GM23338 (cell line): ENCODE measurements at places on chromosomes 3 and 15. TPM values are rescaled to one million over a fixed set of nuclear protein-coding genes. Genes with fewer than 3 reads are reported as not detected.

DNA sequence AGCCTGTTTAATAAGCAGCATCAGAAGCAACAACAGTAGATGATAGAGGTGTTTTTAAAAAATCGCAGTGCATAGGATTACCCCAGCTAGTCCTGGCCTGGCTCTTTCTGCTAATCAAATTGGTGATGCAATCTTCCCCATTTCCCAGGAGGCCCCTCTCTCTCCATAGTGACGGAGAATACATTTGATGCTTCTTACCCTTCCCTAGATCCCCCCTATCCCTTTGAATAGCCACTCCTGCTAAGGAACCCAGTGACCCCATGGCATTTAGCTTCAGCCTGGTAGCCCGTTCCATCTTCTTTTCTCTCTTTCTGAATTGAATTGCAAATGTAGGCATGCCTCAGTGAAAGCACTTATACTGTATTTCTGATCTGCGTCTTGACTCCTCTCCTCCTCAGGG lies 223.6 kb upstream of the GAP43 start:
- peak; percentile 47 for DNase-seq

DNA sequence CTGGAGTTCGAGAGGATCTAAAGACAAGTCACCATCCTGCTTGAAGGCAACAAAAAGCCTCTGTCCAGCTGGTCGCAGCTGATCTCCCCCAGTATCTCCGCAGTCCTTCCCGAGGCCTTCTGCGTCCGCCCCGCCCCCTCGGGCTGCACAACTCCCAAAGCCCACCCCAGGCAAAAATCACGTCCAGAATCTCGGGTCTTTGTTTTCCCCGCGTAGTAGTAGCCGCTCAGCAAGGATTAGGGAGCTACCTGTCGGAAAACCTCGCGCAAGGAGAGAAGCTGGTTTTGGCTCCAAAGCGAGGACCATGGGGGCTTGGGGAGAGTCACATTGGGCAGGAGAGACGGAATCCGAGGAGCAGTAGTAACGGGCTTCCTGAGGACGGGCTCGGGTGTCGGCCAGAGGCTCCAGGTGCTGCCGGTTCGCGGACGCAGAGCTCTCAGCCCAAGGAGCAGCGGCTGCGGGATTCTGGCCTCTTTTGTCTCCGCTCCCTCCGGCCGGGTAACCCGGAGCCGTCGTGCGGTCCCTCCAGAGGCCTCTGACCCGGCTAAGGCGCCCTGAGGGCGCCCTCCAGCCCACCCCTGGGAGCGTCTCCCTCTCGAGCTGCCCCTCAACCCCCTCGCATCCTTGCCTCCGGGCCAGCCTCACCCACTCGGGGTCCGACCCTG lies 401 bp downstream of the ZSCAN29 start:
- peak; percentile 66 for DNase-seq

Gene HIGD2B
- total RNA-seq, result not detected in 2 replicates

- peak; percentile 94 for DNase-seq
Observed at GRCh38 chr3:46909535-46910161, 32.1 kb downstream of the PTH1R start.

GRCh38 chr3:168072323-168072650 lies 23.4 kb downstream of the GOLIM4 start:
- no peak for DNase-seq

Gene RLBP1
- total RNA-seq, result not detected in 2 replicates

- no peak for DNase-seq
Observed at GRCh38 chr3:183958775-183959174, 58.9 kb downstream of the ABCC5 start.

- DNase-seq, result no peak
Observed at GRCh38 chr3:29870136-29870535, 589.3 kb downstream of the RBMS3 start.

- no peak for DNase-seq
Observed at GRCh38 chr15:35054380-35054779, 30.7 kb downstream of the NANOGP8 start.

Gene SLC6A1
- 0.16 and 0.28 TPM in 2 replicates for total RNA-seq

Gene CCDC14
- total RNA-seq, result 89.2 and 113 TPM in 2 replicates

GRCh38 chr3:132803889-132804288 lies 81.7 kb upstream of the NPHP3 start:
- DNase-seq, result peak; percentile 52

DNA sequence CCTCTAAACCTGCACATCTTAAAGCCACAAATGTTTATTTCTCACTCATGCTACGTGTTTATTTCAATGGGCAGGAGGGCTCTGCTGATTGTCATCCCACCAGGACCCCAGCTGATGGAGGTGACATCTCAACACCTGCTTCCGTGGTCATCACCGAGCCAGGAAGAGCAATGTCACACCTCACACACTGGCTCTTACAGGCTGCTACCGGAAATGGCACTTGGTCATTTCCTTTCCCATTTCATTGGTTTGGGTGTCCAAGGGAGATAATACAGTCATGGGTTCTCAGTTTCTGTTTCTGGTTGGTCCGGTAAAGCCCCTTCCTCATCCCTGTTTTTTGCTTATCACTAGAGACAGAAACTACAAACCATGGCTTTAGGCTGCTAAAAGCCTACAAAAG lies 41.9 kb downstream of the ABHD2 start:
- DNase-seq, result no peak

- DNase-seq, result no peak
Observed at GRCh38 chr15:68424754-68425390, 7.1 kb downstream of the ITGA11 start.

DNA sequence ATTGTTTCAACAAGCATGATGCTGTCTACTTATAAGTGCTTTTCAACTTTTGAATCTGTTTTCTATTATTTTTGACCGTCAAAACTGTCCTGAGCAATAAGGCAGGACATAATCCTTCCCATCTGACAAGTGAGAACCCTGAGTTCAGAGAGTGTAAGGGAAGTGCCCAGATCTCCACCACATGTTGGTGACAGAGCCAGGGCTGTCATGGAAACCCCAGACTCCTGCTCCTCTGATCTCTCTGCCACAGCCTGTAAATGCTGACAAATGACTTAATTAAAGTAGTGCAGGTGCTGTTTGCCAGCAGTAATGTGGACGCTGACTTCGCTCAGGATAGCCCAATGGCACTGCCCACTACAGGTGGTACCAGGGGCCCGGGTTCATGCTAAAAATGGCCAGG lies 40.3 kb downstream of the SPSB4 start:
- DNase-seq, result no peak

Gene OSTN
- not detected in 2 replicates for total RNA-seq

DNA sequence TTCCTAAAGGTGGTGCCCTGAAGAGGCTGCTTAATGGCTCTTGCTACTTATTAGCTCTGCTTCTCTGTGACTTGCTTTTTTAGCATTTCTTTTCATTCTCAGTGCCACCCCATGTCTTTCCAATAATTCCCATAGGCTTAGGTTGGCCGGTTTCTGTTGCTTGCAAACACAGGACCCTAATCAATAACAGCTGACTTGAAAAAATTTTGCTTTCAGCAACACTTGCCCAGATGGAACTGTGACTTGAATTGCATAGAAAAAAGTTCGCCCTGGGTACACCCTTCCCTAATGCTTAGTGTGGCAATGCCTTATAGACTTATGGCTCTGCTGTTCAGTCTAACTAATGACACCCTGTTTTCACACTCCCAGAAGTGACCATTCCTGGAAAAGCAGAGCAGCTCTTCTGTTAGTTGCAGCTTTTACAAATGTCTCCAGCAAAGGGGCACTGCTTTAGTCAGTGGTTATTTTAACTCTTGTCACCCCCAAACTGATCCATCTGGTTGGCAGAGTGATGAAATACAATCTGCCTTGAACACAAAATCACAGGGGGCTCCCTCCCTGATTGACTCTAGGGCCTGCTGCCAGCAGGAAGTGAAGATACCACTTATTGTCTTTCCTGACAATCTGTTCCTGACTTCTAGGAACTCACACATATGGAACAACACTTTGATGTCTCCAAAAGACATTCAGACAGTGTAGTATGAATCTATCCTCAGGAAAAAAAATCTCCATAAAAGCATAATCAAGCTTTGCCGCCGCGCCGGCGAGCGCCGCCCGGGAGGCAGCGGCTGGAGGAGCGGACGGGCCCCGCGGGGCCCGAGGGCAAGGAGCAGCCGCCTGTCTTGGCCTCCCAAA lies 9.7 kb upstream of the SLMAP start:
- no peak for DNase-seq

GRCh38 chr15:78614021-78614420 lies 6.8 kb downstream of the CHRNA3 start:
- no peak for DNase-seq

Gene ZNF620
- 13.6 and 18.0 TPM in 2 replicates for total RNA-seq

GRCh38 chr15:66938114-66938830 lies 127.1 kb upstream of the SMAD3 start:
- peak; percentile 20 for DNase-seq

GRCh38 chr3:2851835-2852234 lies 258.3 kb downstream of the IL5RA start:
- no peak for DNase-seq

DNA sequence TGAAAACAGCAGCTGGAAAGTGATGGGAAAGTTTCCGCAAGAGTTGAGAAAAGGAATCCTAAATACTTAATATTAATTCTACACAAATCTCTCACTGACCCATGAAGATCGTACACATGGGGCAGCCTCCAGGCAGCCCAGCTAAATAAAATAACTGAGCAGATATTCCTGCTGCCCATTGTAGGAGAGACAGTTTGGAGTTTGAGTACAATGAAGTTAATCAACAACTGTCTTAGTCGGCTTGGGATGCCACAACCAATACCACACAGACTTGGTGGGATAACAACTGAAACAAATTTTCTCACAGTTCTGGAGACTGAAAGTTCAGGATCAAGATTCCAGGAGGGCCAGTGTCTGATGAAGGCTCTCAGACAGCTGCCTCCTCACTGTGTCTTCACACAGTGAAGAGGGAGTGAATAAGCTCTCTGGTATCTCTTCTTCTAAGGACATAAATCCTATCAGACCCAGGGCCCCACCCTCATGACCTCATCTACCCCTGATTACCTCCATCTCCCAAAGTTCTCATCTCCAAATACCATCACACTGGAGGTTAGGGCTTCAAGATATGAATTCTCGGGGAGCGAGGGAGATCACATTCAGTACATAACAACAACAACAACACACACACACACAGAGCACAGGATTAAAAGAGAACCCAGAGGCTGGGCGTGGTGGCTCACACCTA lies 9.7 kb downstream of the TRPM7 start:
- no peak for DNase-seq

Gene HPS3
- total RNA-seq, result 61.9 and 66.8 TPM in 2 replicates

DNA sequence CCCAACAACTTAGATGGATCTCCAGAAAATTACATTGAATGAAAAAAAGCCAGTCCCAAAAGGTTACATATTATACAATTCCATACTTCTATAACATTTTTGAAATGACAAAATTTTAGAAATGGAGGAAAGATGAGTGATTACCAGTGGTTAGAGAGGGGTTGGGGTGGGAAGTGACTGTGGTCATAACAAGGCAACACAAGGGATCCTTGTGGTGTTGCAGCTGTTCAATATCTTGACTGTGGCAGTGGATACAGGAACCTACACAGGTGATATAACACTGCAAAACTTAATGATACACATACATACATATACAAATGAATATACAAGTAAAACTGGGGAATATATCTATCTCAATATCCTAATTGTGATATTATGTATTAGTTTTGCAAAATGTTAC lies 9.6 kb downstream of the GOLGB1 start:
- no peak for DNase-seq

- DNase-seq, result no peak
Observed at GRCh38 chr3:46677411-46677726, 16.1 kb downstream of the ALS2CL start.

Gene IQCF5
- total RNA-seq, result not detected in 2 replicates

DNA sequence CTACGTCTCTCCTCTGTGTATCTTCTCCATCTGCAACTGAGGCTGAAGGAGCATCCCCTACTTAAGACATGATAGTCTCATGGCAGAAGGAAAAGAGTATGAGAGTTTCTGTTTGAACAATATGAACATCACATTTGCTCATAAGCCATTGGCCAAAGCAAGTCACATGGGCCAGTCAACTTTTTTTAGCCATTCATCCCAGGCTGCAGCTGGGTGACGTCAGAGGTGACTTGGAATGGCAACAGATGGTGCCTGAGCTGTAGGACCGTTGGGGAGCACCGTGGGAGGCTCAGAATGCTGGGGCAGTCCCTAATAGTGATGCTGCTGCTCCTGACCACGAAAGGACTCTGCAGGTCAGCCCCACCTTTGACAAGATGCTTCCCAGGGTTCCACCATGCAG lies 58.7 kb downstream of the CRTC3 start:
- no peak for DNase-seq

- no peak for DNase-seq
Observed at GRCh38 chr15:66570842-66571478, 5.2 kb upstream of the LCTL start.

GRCh38 chr15:87739081-87739480 lies 517.5 kb downstream of the NTRK3 start:
- no peak for DNase-seq

Gene GHSR
- total RNA-seq, result not detected in 2 replicates

Gene STRIT1
- 1.6 TPM in 1 of 2 replicates, not detected in the other for total RNA-seq

DNA sequence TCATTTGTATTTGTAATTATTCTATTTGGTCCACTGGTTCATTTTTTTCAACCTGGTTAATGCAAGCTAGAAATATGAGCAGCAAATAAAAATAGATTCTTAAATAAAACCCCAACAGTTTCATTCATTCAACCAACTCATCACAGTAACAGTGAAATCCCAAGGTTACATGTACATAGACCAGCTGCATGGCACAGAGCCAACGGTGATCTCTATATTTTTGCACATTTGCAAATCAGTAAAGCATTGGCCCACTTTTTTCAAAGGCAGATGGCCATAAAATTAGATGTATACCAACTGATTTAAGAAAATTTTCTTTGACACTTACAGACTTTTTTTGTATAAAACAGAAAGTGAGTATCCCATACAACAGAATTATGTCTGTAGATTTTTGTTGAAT lies 49.3 kb downstream of the STRIT1 start:
- no peak for DNase-seq

GRCh38 chr3:113985541-113985940 lies 37.7 kb downstream of the ZDHHC23 start:
- DNase-seq, result peak; percentile 17

DNA sequence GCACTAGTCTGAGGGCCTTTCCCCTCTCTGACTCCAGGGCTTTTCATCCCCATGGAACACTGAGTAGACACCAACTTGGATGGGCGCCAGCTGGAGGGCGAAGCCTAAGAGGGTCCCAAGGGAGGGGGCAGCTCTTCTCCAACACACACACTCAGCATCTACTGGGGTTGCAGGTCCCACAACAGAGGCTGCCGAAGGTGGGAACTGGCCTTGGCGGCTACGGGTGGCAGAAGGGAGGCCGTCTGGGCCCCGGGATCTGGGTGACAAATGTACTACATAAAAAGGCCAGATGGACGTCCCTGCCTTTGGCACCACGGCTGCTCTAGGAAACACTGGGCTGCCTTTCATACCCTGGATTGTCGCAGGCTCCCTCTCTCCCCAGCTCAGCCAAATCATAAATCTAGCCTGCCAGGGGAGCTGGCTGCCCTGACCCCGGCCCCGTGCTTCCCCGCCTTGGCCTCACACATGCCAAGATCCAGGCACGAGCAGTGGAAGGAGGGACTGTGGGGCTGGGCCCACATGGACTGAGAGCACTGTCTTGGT lies 31.5 kb downstream of the SEMA5B start:
- no peak for DNase-seq

GRCh38 chr3:177201700-177202397 lies 4.6 kb upstream of the TBL1XR1 start:
- no peak for DNase-seq

GRCh38 chr3:19159966-19160635 lies 11.8 kb downstream of the KCNH8 start:
- DNase-seq, result no peak

Gene ANKRD34C
- total RNA-seq, result not detected in 2 replicates
